T-cell (primary cell): ENCODE measurements at places on chromosomes 5 and 9. TPM values are rescaled to one million over a fixed set of nuclear protein-coding genes. Genes with fewer than 3 reads are reported as not detected.

The PLPP7 gene
- 0.13 TPM for total RNA-seq

The HMCN2 gene
- 0.03 TPM for total RNA-seq

The HSD17B4 gene
- total RNA-seq: 54.0 TPM

- H3K36me3 ChIP-seq: no peaks in the 10 kb centered on the region
- no peak overlapping the region for H3K4me3 ChIP-seq
- H3K27me3 ChIP-seq: peaks cover 5% of the 10 kb centered on the region
- DNase-seq: no peak
Observed at GRCh38 chr9:130204341-130204740, 32.1 kb downstream of the NCS1 start.

- no peaks in the 10 kb centered on the region for H3K36me3 ChIP-seq
- no peaks in the 10 kb centered on the region for H3K4me1 ChIP-seq
- H3K27me3 ChIP-seq: no peaks in the 10 kb centered on the region
- DNase-seq: no peak
- H3K4me3 ChIP-seq: no peak overlapping the region
- H3K27ac ChIP-seq: no peak overlapping the region
Observed at GRCh38 chr9:84898188-84898587, 228.7 kb downstream of the NTRK2 start.

GRCh38 chr5:78755822-78756429 is 107.4 kb upstream of the LHFPL2 start:
- no peak overlapping the region for H3K27ac ChIP-seq
- H3K36me3 ChIP-seq: no peaks in the 10 kb centered on the region
- no peak for DNase-seq
- no peaks in the 10 kb centered on the region for H3K27me3 ChIP-seq
- no peaks in the 10 kb centered on the region for H3K4me1 ChIP-seq

DNA sequence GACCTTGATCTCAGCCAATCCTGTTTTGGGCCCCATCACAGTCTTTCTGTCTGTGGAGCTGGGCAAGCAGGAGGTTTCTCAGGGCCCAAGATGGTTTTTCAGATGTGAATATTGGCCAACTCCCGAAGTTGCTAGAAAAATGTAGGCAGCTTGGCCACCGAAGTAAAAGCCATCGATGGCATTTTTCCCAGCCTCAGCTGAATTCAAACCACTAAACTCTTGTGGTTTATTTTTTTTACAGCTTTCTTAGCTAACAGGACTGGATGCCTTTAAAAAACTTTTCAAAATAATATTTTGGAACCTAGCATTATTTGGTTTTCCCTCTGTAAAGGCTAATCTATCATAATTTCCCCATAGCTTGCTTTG is 102.5 kb upstream of the ERCC6L2 start:
- no peaks in the 10 kb centered on the region for H3K36me3 ChIP-seq
- H3K27ac ChIP-seq: no peak overlapping the region
- H3K4me1 ChIP-seq: no peaks in the 10 kb centered on the region

GRCh38 chr5:77937015-77937908 is 161.1 kb upstream of the TBCA start:
- H3K4me3 ChIP-seq: no peak overlapping the region
- no peak for DNase-seq
- H3K27me3 ChIP-seq: no peaks in the 10 kb centered on the region
- no peak overlapping the region for H3K27ac ChIP-seq
- H3K4me1 ChIP-seq: peaks cover 4% of the 10 kb centered on the region
